ENCODE measurements at places on chromosomes 16 and 17.

GRCh38 chr17:28861393-28862203 lies 6.8 kb downstream of the ERAL1 start:
- DNase-seq, result no peak

- DNase-seq, result peak; percentile 86
Observed at GRCh38 chr17:2058586-2059546, 4.0 kb downstream of the HIC1 start.

DNA sequence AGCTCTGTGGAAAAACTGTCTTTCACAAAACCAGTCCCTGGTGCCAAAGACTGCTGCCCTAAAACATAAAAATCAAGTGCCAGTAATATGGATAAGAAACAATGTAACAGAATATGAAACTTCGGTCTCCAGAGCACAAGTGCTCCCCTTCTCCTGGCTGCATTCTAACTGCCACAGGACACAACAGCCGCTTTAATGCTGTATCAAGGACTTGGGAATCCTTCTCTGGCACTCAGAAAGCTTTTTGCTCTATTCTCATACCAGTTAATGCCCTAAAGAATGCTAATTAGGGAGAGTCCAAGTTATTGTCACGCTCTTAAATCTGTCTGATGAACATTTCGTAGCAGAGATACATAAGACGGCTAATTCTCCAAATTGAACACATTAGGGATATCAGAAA lies 90.9 kb downstream of the PARN start:
- no peak for DNase-seq

DNA sequence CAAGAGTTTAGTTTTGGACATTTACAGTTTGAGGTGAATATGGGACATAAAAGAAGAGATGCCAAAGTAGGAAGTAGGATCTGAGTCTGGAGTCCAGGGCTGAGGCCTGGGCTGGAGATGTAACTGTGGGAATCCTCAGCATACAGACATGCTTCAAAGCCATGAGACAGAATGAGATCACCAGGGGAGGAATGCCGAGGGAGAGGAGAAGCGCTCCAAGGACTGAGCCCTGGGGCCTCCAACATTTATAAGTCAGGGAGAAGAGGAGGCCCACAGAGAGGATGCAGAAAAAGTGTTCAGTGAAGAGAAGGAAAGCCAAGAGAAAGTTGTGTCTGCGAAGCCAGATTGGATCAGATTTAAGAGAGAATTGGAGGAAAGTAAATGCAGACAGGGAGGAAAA lies 277.5 kb upstream of the MYOCD start:
- no peak for DNase-seq

- DNase-seq, result no peak
Observed at GRCh38 chr16:54178478-54178976, 108.1 kb downstream of the IRX3 start.

Measured in activated effector memory CD4-positive, alpha-beta T cell treated with anti-CD3 and anti-CD28 coated beads, Interleukin-2, amount 50 U/mL, for 16 hours (primary cell).